Urothelium cell line (cell line): ENCODE measurements at places on chromosomes 1 and 21.
A peak's percentile ranks its signal among the peaks of the same experiment; 100 is the strongest.

- DNase-seq: no peak
These were observed 83.1 kb downstream of the HHIPL2 start for GRCh38 chr1:222464841-222465210.

DNA sequence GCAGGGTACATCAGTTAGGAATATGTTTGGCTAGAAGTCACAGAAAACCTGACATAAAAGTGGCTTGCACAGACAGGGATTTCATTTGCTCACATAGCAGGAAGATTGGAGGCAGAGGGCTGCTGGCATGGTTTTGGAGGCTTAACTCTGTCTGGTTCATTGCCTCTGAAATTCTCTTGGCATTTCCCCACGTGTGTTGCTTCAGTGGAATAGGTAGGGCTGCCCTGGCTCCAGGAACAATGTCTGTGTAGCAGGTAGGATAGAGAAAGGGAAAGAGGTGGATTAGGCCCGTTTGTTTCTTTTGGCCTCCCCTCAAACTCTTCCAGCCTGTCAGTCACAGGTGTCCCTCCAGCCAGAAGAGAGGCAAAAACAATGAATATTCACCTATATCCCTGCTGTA, 20.5 kb upstream of the SIPA1L2 start:
- no peak for DNase-seq

GRCh38 chr21:38472412-38473108, 25.7 kb downstream of the ERG start:
- no peak for DNase-seq

GRCh38 chr1:217149791-217150190, 426.6 kb upstream of the ESRRG start:
- DNase-seq: no peak

GRCh38 chr1:85502171-85502570, 37.2 kb upstream of the DDAH1 start:
- no peak for DNase-seq

- DNase-seq: no peak
These were observed 597.3 kb upstream of the ADGRL4 start for GRCh38 chr1:79603843-79604242.

GRCh38 chr1:169768161-169768560, 26.5 kb downstream of the METTL18 start:
- DNase-seq: no peak

DNA sequence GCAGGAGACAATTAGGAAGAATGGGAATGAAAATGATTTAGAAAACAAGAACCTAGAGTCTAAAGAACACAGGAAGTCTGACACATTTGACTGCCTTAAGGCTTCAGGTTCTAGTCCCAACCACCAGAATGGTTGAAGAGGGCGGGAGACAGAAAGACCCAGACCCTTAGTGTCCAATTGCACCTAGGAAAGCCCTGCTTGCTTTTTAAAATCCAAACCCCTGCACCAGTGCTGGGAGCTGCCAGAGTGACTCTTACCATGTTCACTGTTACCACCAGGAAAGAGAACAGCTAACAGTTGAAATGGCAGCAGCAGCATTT, 265 bp downstream of the CD1B start:
- DNase-seq: no peak

- no peak for DNase-seq
These were observed 137.2 kb downstream of the OMA1 start for GRCh38 chr1:58409336-58409735.

- DNase-seq: no peak
These were observed 10.5 kb upstream of the IRF2BP2 start for GRCh38 chr1:234620272-234621126.

GRCh38 chr1:9008236-9008635, 18.0 kb downstream of the SLC2A7 start:
- no peak for DNase-seq

DNA sequence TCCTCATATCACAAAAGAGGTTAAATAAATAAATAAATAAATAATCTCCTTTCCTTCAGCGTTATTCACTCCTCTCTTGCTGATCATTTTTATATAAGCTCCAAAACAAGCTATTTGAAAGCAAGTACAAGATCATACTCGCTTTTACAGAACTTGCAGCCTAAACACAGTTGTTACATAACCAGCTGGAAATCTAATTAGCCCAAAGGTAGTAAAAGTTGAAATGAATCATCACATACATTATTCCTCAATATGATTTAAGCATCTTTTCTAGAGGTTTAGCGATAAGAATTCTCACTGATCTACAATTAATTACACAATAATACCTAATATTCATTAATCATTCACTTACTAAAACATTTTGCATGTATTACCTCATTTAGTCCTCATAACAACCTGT, 160.2 kb downstream of the COP1 start:
- no peak for DNase-seq

GRCh38 chr1:171081763-171082201, 8.9 kb upstream of the FMO3 start:
- no peak for DNase-seq

DNA sequence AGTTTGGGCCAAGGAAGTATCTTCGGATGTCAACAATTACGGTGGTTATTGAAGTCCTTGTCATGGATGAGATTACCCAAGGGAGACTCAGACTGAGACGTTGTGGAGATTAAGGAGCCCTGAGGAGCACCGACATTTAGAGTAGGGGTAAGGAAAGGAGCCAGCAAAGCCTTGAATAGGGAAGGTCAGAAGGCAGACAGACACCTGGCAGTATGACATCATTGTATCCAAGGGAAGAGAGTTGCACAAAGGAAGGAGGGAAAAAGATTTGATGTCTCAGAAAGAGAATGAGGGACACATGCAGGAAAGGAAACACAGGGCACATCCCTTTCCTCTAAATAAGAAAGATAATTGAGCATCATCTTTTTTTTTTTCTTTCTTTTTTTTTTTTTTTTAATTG, 11.7 kb downstream of the LAMC2 start:
- DNase-seq: no peak

DNA sequence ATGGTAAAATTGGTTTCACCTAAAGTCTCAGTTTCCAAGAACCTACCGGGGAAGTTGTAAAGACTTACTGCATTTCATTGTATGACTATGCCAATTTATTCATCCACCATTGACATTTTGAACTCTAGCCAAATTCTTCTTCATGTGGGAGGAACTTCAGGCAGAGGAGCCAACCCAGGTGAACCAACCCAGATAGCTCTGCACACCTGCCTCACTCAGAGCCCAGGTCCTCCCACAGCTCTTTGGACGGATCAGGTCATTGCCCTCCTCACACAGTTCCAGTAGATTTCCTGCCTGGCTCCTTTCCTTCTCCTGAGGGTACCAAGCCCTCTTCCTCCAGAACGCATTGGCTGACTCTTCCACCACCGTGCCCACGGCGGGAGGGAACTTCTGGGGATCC, 121.7 kb downstream of the DTL start:
- no peak for DNase-seq

- no peak for DNase-seq
These were observed 3.1 kb upstream of the KCNK2 start for GRCh38 chr1:215079456-215079855.

GRCh38 chr1:174791863-174792262, 207.9 kb upstream of the CACYBP start:
- no peak for DNase-seq

- no peak for DNase-seq
These were observed 413.7 kb downstream of the SETD4 start for GRCh38 chr21:35646606-35647005.

DNA sequence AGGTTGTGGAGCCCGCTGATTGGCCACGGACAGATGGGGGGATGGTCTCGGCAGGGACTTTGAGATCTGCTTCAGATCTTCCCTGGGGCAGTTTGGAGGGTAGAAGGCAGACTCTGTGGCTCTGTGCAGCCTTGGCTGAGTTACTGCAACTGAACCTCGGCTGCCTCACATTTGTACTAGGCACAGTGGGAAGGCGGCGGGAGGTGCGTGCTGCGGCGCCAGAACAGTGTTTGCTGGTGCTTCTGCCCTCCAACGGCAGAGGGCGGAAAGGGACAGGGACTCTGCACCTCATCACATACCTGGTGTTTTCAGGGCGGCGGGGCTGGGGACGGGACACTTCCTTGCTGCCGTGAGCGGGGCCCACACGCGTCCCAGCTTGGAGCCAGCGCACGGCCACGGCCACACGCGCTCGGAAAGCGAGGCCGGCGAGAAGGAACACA, 26.2 kb downstream of the SLC66A1 start:
- no peak for DNase-seq

GRCh38 chr1:174160109-174160473, 771 bp downstream of the RABGAP1L start:
- DNase-seq: peak; percentile 48

DNA sequence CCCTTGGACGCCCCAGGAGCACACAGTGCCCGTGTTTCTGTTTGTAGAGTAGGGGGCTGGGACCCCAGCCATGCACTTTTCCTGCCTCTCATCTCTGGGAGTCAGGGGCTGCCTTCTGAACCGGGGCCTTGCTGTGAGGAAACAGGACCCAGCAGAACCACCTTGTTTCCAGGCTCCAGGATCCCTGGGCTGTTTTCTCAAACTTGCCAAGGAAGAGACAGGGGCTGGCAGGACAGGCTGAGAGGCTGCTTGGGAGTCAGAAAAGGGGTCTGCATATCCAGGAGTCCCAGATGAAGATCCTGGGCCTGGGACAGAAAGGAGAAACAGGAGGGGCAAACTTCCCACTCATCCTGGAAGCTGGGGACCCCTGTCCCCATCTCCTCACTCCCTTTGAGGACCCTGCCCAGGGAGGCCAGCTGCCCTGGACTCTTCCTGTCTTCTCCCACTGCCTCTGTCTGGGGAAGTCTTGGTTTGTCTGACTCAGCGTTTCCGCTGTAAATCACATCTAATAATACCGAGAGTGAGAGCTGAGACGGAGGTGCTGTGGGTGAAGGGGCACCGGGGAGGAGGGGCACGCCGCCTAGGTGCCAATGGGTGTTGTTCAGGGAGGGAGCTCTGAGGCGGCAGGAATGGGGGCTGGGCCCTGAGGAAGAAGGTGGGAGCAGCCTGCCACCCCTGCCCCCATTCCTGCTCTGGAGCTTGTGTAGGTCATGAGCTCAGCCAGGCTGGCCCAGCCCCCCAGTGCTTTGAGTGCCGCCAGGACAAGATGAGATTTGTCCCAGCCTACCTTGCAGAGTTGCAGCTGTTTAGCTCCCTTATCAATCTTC, 16.7 kb downstream of the POU3F1 start:
- peak; percentile 90 for DNase-seq

DNA sequence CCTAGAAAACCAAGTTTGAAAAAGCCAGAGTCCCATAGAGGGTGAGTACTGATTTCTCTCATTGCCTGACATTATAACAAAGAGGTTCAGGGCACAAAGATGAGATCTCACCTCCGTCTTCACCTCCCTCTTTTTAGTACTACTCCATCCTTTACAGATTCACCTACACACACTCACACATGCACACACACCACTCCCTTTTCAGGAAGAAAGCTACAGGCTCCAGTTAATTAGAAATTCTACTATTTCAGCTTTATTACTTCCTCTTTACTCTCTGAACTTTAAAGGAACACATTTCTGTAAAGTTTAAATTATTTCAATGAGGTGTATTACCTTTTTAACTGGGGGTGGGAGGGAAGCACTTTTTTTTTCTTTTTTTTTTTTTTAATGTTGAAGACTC, 59.6 kb upstream of the PRDX6 start:
- no peak for DNase-seq

DNA sequence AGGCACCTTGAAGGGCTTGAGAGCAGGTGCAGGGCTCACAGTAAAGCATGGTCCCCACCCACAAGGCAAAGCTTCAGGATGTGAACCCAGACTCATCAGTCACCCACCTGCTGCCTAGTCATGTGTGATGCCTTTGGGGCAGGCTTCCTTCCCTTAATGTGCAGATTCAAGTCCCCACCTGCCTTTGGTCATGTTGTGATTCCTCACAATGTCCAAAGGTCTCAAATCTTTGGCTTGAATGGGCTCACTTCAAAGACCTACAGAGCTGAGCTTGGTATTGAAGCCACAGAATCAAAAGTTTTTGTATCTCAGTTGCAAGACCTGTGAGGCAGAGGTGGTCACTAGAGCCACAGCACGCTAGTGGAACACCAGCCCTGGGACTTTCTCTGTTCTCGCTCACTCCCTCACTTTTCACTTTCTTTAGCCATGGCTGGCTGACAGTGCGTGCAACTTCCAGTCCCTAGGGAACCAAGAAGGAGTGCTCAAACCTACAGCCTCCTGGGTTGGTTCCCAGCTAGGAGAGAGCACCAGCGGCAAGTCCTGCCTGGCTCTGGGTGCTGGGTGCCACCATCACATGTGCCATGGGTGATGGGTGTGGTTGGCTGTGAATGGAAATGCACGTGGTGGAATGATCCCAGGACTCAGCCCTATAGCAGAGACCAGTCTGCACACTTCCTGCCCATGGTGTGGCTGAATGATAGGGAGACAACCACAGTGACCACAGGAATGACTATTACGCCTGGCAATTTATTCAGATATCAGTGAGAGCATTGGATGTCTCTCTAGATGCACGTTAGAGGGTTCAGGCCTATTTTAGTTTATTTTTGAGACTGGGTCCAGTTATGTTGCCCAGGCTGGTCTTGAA, 26.4 kb upstream of the CLIC6 start:
- DNase-seq: peak; percentile 61

- no peak for DNase-seq
These were observed 37.8 kb downstream of the TTC13 start for GRCh38 chr1:230940848-230941247.

GRCh38 chr1:62391369-62391971, 45.4 kb upstream of the USP1 start:
- DNase-seq: no peak

DNA sequence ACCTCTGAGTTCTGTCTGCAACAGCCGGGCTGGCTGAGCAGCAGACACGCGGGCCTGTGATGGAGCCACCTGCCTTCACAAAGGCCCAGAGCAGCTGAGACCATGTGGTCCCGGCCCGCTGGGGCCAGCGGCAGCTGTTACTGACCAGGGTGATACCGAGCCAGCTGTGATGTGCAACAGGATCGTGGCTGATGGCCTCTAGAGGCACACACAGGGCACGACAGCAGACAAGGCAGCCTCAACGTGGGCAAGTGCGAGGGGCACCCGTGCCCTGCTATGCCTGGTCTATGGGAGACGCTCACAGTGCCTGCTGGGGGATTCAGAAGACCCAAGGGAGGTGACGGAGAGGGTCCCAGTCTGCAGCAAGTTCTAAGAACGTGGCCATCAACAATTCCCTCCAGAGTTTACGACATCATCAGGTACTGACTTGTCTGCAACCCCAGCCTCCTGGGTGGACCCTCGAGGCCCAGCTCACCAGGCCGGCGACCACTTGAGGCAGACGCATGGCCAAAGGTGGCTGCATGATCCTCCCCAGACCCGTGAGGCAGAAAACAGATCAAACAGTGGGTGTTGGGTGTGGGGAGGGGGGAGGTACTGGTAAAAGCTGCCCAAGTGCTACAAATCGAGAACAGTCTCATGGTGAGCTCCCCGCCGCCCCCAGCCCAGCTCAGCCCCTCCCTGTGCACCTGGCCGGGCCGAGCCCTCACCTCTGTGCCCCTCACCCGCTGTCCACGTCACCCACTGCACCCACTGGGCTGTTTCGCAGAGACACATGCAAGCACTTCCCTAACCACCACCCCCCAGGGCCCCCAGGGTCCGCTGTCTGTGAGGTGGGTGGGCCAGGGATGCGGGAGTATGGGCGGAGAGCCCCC, 6.0 kb downstream of the POFUT2 start:
- DNase-seq: no peak

DNA sequence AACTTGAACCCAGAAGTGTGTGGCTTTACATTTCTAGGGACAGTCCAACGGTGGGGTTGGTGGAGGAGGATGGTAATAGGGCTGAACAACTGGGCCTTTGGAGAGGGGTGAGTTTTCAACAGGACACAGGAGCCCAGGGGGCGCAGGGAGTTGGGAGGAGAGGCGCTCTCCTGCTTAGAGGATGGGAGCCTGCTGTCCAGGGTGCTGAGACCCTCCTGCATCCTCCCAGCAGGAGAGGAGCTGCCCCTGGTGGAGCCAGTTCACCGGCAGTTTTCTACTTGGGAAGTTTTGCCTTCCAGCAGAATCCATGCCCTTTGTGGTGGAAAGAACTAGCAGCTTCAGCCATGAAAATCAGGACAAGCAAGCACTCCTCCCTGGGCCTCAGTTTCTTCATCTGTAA, 8.6 kb downstream of the KCNC4 start:
- DNase-seq: no peak
